ENCODE measurements at places on chromosomes 1 and 21. TPM values are rescaled to one million over a fixed set of nuclear protein-coding genes. Genes with fewer than 3 reads are reported as not detected.

OLIG2 gene
- not detected for total RNA-seq

- DNase-seq: no peak
Measured at GRCh38 chr1:28470146-28470545, 35.7 kb upstream of the RCC1 start.

- DNase-seq: no peak
Measured at GRCh38 chr1:64473367-64473766, 3.4 kb downstream of the CACHD1 start.

C8A gene
- not detected for total RNA-seq

SLC9C2 gene
- not detected for total RNA-seq

GRCh38 chr1:35326246-35326866, 57.8 kb downstream of the ZMYM4 start:
- no peak for DNase-seq

CBR3 gene
- total RNA-seq: 0.75 TPM

- DNase-seq: no peak
Measured at GRCh38 chr1:57674801-57675200, 250.9 kb upstream of the DAB1 start.

VCAM1 gene
- 9.4 TPM for total RNA-seq

DNA sequence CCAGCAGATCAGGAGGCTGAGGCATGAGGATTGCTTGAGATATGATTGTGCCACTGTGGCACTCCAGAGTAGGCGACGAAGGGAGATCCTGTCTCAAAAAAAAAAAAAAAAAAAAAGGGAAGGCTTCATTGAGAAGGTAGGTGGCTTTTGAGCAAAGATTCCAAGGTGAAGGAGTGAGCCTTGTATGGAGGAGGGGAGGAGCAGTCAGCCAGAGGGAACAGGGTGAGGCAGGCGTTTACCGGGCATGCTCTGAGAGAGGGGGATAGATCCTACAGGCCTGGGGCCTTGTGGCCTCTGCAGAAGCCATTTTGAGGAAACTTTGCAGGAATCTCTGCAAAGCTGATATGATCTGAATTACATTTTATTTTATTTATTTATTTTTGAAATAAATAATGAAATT, 5.1 kb upstream of the HDAC1 start:
- DNase-seq: no peak

MROH9 gene
- total RNA-seq: not detected
